ENCODE measurements at places on chromosomes 16 and 17. TPM values are rescaled to one million over a fixed set of nuclear protein-coding genes. Genes with fewer than 3 reads are reported as not detected.

GRCh38 chr16:9402293-9402860, 310.9 kb downstream of the HAPSTR1 start:
- H3K27ac ChIP-seq: no peak overlapping the region
- no peaks in the 10 kb centered on the region for H3K27me3 ChIP-seq
- no peak overlapping the region for H3K4me3 ChIP-seq
- H3K36me3 ChIP-seq: no peaks in the 10 kb centered on the region
- H3K4me1 ChIP-seq: no peaks in the 10 kb centered on the region

KRT17 gene
- total RNA-seq: 1.6 TPM

DNA sequence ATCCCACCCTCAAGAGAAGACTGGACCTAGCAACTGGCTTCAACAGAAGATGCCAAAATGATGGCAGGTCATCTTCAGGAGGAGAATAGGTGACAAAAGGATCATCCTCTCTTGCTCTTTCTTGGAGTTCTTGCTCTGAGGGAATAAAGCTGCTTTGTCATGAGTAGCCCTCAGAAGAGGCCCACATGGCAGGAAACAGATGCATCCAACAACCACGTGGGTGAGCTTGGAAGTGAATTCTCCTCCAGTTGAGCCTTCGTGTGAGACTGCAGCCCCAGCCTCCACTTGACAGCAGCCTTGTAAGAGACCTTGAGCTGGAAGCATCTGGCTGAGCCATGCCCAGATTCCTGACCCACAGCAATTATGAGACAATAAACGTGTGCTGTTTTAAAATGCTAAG, 87.5 kb downstream of the DYNLRB2 start:
- peaks cover 10% of the 10 kb centered on the region for H3K4me1 ChIP-seq
- no peak overlapping the region for H3K4me3 ChIP-seq
- no peaks in the 10 kb centered on the region for H3K36me3 ChIP-seq
- DNase-seq: no peak

DNA sequence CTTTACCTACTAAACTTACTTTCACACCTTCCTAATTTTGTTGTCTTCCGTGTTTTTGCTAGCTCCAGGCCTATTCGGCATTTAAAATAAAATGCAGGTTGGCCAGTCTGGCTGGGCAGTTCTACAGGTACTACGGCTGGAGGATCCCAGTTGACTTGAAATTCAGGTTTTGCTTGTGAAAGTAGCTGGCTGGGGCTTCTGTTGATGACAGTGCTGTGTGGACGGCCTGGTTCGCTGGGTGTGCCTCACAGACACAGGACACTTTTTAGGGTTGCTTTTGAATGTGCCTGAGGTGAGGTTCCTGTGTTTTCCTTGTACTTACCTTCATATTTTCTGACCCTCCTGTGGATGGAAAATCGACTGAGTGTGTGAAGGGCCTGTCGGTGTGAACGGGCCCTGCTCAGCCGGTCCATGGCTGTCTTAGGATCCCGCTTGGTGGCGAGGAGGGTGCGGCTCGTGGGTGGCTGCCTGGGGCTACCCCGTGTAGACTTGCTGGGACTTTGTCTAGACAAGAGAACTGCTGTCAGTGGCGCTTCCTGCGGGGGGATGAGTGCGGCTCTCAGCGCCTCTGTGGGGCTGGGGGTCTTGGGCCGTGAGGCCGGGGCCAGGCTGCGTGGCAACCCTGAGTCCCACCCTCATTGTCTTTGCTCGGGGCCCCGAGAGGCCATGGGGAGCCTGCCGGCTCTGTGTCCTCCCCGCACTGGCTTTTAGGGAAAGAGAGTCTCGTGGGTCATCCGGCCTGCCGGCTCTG, 18.7 kb upstream of the ZNF750 start:
- peak overlapping the region; percentile 80 for H3K27ac ChIP-seq
- H3K4me3 ChIP-seq: no peak overlapping the region

P2RX5 gene
- total RNA-seq: 0.37 TPM

DNA sequence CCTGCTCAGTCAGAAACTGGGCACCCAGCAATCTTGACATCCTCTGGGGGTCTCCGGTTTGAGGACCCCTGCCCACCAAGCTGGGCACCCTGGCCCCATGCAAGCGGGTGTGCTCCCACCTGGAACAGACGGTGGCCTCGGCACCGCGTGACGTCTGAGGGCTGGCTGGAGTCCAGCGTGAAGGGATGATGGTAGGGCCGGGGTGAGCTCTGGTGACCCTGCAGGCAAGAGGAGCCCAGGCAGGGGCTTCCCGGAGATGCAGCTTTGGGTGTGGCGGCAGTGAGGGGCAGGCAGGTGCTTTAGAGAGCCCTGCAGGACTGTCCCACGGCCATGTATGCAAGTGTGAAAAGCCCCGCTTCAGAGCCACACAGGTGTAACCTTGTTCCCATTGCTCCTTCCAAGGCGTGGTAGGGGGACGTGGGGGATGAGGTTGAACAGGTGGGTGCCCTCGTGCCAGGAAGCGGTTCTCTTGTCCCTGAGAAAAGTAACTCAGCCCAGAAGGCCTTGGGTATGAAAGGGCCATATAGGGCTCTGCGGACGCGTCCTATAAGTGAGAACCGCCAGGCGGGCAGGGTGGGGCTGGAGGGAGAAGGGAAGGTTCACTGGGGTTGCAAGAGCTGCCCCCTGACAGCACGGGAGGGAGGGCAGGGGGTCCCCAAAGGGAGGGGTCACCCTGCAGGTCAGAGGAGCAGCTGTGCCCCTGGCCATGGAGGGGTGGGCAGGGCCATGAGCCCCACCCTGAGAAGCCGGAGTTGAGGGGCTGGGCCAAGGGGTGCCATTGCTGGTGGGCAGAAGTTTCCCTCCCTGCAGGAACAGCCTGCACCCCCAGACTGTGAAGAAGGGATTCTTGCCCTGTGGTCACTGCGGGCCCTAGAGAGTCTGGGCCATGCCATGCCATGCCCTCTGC, 9.2 kb downstream of the RGS11 start:
- H3K27me3 ChIP-seq: no peaks in the 10 kb centered on the region
- no peak overlapping the region for H3K4me3 ChIP-seq

DNA sequence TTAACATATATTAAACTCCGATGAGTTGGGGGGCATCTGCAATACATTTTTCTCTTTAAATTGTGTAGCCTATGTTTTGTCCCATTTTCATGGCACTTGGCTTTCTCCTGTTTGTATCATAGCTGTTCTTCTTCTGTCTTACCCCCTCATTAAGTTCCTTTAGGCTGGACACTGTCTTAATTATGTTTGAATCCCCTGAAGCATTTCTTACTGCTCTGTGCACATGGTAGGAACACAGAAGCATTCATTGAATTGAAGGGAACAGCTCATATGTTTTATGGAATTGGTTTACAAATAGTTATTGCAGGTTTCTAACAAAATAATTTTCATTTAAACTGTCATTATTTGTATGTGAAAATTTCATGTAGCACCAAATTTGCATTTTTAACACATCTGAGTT, 176.8 kb downstream of the TANC2 start:
- no peak overlapping the region for H3K4me3 ChIP-seq
- H3K36me3 ChIP-seq: no peaks in the 10 kb centered on the region
- H3K27me3 ChIP-seq: no peaks in the 10 kb centered on the region
- no peaks in the 10 kb centered on the region for H3K4me1 ChIP-seq

- H3K27ac ChIP-seq: no peak overlapping the region
- H3K4me3 ChIP-seq: no peak overlapping the region
- DNase-seq: no peak
- H3K27me3 ChIP-seq: no peaks in the 10 kb centered on the region
Measured at GRCh38 chr16:80203821-80204220, 337.0 kb upstream of the DYNLRB2 start.

SPOP gene
- total RNA-seq: 61.9 TPM

RHBDL1 gene
- total RNA-seq: 1.8 TPM

DNA sequence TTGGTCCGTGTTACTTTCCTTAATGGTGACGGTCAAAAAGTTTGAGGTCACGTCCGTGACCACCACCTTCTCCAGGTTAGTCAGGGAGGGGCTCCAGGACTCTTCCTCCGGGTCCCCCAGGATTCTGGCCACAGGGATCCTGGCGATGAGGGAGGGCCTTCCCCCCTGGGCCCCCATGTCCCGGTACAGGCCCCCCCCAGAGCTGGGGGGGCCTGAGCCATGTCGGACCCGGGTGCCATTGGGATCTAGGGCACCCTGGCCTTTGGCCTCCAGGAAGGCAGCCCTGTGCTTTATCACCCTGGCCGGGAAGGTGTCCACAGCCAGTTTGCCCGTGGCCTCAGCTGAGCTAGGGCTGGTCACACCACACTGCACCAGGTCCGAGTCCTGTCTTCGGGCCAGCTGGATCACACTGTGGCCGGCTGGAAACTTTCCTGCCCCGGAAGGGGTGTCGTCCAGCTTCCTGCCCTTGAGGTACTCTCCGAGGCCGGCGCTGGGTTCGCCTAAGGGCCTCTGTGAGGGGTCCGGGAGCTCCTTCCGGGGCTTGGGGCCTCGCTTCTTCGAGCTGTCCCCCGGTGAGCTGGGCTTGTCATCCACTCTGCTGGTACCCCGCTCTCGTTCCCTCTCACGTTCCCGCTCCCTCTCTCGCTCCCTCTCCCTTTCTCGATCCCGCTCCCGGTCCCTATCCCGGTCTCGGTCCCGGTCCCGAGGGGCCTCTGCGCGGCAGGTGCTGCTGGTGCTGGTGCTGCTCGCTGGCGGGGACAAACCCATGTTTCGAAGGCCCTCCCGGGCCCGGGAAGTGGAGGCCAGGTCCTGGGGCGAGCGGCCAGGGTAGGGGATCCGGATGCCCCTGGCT, 2.0 kb downstream of the CBX8 start:
- H3K36me3 ChIP-seq: no peaks in the 10 kb centered on the region
- H3K27ac ChIP-seq: no peak overlapping the region
- no peak for DNase-seq
- H3K4me1 ChIP-seq: peaks cover 19% of the 10 kb centered on the region
- H3K27me3 ChIP-seq: peaks cover 60% of the 10 kb centered on the region

HOXB3 gene
- total RNA-seq: 56.6 TPM

GRCh38 chr16:54511222-54511731, 224.7 kb upstream of the IRX3 start:
- H3K27ac ChIP-seq: no peak overlapping the region
- no peaks in the 10 kb centered on the region for H3K4me1 ChIP-seq
- DNase-seq: peak; percentile 6
- H3K36me3 ChIP-seq: no peaks in the 10 kb centered on the region

CCL4 gene
- total RNA-seq: not detected

GRCh38 chr16:67674851-67675578, 8.4 kb downstream of the C16orf86 start:
- no peak overlapping the region for H3K4me3 ChIP-seq
- no peak overlapping the region for H3K27ac ChIP-seq

- H3K36me3 ChIP-seq: no peaks in the 10 kb centered on the region
- no peaks in the 10 kb centered on the region for H3K27me3 ChIP-seq
- H3K4me1 ChIP-seq: peaks cover 11% of the 10 kb centered on the region
- DNase-seq: no peak
- H3K27ac ChIP-seq: no peak overlapping the region
Measured at GRCh38 chr16:89604764-89605163, 8.7 kb upstream of the DPEP1 start.

DNA sequence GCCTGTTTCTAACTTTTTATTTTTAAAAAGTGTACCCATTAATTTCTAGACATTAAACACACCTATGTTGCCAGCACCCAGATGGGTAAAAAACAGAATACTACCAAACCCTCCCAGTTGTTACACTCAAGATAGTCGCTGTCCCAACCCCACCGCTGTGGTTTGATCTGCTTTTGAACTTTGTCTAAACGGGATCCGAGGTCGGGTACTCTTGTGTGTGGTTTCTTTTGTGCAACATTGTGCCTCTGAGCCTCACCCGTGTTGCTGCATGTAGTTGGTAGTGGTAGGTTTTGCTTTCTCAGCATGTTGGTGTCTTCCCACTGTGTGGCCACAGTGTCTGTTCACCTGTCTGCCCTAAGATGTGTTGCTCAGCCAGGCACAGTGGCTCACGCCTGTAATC, 4.3 kb downstream of the KLHL36 start:
- H3K27ac ChIP-seq: no peak overlapping the region
- H3K27me3 ChIP-seq: no peaks in the 10 kb centered on the region
- no peak for DNase-seq
- peaks cover 9% of the 10 kb centered on the region for H3K4me1 ChIP-seq

- H3K4me1 ChIP-seq: peaks cover 13% of the 10 kb centered on the region
- no peak for DNase-seq
- H3K27me3 ChIP-seq: no peaks in the 10 kb centered on the region
- no peak overlapping the region for H3K4me3 ChIP-seq
- H3K36me3 ChIP-seq: no peaks in the 10 kb centered on the region
- no peak overlapping the region for H3K27ac ChIP-seq
Measured at GRCh38 chr17:77437017-77437416, 296.2 kb downstream of the SEC14L1 start.

KRTAP2-3 gene
- not detected for total RNA-seq

HIGD1B gene
- not detected for total RNA-seq

ZSCAN10 gene
- not detected for total RNA-seq

SPATA20 gene
- total RNA-seq: 42.3 TPM

Measured in endothelial cell of umbilical vein (primary cell).